Vagina (tissue), 2 donors: ENCODE measurements at places on chromosomes 12 and 14.

GRCh38 chr12:112833267-112833666, 41.7 kb downstream of the RPH3A start:
- no peak for DNase-seq

DNA sequence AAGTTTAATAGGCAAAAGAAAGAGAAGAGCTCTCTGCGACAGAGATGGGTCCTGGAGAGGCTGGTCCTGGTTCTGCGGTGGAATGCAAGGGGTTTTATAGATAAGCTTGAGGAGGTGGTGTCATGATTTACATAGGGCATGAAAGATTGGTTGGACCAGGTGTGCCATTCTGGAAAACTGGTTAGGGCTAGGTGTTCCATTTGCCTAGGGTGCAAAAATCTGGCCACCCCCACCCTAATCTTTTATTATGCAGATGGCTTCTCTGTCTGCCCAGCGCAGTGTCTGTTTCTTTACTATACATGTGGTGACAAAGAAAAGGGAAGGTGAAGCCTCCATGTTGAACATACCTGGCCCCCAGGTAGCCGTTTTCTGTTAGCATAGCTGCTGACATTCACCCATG, 65.4 kb downstream of the ERC1 start:
- DNase-seq = no peak

- no peak for DNase-seq
Measured at GRCh38 chr12:124680863-124681778, 113.7 kb upstream of the NCOR2 start.

DNA sequence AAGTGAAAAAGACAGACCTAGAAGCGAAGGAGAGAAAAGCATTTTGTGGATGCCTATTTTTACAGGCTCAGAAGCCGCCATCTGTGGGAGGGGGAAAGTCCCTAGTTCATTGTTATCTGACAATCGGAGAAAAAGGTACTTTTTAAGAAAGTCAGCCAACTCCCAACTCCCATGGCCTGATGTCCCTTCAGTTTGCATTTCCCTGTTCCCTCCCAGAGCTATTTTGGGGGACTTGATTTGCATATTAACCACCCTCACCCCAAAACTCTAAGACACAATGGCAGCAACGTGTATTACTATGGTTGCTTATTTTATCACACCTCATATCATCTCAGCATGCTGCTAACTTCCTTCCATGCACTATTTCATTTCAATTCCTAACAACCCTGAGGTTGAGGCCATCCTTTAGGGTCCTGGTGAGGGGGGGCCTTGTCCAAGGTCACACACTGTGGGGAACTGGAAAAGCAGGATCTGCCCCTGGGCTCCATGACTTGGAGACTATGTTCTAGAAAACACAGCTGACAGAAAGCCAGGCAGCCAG, 18.7 kb downstream of the HVCN1 start:
- DNase-seq = no peak

GRCh38 chr12:18549598-18549997, 188.2 kb downstream of the PLCZ1 start:
- no peak for DNase-seq

GRCh38 chr14:96156804-96157760, 47.6 kb upstream of the BDKRB2 start:
- peak; percentile 58 for DNase-seq

DNA sequence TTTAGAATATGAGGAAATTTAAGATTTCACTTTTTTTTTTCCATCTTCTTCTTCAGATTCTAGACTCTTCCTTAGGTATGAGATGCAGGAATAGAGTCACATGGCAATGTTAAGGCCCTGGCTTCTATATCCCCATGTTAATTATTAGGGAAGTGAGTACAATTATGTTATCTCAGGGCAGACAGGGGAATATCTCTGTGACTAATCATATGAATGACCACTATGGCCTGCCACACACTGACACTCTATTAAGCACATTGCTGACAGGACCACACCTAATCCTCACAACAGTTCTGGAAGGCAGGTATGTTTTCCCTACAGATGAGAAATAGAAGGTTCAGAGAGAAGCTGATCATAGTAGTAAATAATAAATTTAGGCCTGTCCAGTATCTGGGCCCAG, 69.4 kb upstream of the PTPRQ start:
- DNase-seq = no peak

- no peak for DNase-seq
Measured at GRCh38 chr12:103879048-103879692, 38.1 kb upstream of the NT5DC3 start.

DNA sequence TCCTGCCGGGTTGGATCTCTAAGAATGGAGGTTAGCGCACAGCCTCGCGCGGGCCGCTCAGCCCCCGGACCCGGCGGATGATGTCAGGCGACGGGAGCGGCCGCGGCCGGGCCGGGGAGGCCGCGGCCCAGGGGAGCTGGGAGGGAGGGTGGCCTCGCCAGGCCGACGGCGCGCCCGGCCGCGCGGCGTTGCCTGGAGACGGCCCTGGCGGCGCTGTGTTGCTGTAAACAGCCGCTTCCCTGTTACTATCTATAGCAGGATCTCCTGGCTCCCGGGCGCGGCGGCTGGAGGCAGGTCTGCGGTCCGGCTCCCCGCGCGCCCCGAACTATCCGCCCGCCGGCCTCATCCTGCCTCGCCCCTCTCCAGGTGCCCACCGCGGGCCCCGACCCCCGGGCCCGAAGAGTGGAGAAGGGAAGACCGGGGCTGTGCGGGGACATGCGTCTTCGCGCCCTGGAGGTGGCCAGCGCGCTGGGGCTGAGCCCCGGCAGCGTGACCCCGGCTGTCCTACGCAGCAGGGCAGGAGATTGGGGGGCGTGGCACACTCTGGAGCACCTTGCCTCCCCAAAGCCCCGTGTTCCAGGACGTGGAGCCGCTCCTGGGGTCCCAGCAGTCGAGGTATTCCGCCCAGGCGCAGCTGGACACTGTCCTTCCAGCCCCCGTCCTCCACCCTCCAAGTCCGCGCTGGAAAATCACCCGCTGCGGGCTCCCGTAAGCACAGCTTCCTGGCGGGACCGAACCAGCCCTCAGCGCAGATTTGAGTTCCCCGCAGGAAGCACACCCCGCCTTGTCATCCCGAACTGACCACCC, 1.4 kb upstream of the FOS start:
- DNase-seq = no peak

DNA sequence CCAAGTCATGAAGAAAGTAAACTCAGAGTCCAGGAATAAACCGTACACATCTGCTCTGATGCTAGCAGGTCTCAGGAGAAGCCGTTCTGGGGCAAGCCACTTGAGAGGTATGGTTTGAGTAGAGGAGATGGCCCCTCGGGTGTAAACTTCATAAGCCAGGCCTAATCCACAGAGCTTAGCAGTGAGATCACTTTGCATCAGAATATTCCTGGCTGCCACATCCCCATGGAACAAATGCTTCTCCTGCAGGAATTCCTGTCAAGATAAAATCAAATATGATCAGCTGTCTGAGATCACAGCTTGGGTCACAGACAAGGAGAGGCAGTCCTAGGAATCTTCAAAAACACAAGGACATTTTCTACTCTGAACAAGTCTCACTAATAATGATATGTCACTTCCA, 11.2 kb upstream of the MAGOHB start:
- no peak for DNase-seq

DNA sequence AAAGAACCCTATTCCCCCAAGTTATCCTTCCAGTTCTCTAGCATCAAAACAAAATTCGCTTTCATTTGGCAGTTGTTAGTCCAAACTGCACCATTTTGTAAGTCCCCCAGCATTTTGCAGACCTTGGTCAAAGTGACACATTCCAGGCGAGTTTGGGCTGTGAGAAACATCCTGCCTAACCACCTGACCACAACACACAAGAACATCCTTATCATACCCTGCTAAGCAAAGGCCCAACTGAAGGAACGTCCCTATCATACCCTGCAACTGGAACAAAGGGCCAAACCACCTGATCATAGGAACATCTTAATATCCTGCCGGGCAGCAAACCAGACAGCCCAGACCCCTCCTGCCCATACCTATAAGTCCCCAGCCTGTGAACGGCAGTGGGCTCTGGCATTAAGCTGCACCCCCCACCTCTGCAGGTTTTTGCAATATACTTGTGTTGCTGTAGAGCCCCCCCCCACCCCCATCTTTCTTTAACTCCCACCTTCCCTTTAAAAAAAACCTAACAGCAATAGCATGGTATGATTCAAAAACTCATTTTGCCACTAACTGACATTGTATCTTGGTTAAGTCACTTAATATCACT, 2.7 kb downstream of the PCNX4 start:
- no peak for DNase-seq

DNA sequence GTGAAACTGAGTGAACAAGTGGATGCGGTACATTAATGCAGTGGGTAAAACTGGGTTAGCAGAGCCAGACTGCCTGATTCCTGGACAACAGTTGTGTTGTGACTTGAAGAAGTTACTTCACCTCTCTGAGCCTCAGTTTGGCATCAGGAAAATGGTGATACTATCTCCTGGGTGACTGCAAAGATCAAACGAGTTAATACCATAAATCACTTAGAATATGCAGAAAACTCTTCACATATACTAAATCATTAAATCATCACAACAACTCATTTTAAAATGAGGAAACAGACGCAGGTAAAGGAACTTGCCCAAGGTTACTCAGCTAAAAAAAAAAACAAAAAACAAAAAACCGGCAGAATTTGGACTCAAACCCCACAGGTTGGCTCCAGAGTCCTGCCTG, 811 bp downstream of the MTERF2 start:
- DNase-seq = no peak

- no peak for DNase-seq
Measured at GRCh38 chr12:1766110-1766509, 54.3 kb upstream of the LRTM2 start.

GRCh38 chr14:99831903-99832685, 38.9 kb downstream of the EML1 start:
- DNase-seq = no peak

GRCh38 chr14:69045857-69046475, 66.9 kb upstream of the ACTN1 start:
- no peak for DNase-seq

GRCh38 chr12:132219323-132219722, 75.1 kb downstream of the NOC4L start:
- DNase-seq = no peak

DNA sequence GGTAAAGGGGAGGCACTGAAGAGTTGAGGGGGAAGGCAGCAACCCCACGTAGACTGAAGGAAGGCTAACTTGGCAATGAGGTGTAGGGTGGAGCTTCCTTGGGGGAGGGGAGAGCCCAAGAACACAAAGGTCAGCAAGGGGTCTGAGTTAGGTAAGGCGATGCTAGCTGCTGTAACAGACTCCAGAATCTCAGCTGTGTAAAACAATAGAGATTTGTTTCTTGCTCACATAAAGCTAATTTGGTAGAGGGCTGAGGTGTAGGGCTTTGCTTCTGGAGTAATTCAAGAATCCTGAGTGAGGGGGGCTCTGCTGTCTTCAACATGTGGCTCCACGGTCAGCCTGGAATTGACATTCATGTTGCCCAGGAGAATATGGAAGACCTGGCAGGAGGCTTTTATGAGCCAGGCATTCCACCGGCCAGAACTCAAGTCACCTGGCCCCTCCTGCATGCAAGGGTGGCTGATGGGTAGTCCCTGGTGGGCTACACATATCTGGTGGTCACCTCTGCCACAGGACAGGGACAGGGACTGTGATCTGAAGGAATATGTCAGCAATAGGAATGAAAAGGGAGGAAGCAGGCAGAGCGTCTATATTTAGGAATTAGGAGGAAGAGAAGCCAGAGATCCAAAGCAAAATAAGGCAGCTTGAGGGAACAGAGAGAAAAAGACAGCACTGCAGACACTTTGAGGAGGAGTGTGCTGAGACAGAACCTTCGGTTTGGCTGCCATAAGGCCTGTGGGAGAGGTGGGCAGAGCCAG, 153.7 kb downstream of the ZFP36L1 start:
- peak; percentile 84 for DNase-seq

GRCh38 chr14:22737052-22737451, 29.4 kb upstream of the OXA1L start:
- no peak for DNase-seq

DNA sequence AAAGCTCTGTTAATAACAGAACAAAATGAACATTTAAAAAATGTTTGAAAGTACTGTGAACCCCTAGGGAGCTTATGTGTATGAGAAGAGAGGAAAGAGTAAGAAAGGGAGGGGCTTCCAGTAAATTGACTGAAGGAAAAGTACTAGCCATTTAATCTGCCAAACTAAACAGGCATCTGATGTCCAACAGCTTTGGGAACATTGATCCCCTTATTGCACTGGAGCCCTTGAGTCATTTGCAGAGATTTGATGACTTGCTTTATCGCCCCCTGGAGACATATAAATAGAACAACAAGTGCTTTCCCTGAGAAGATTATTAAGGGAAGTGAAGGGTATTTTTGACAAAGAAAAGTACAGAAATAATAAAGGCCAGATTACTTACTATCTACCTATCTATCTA, 319.3 kb upstream of the NOVA1 start:
- no peak for DNase-seq

GRCh38 chr12:8088574-8088973, 6.5 kb downstream of the NECAP1 start:
- DNase-seq = no peak

GRCh38 chr12:32362892-32363291, 36.5 kb upstream of the FGD4 start:
- DNase-seq = no peak

- DNase-seq = no peak
Measured at GRCh38 chr14:81344481-81345160, 55.5 kb downstream of the STON2 start.

- DNase-seq = no peak
Measured at GRCh38 chr14:105006831-105007592, 13.9 kb downstream of the CDCA4 start.

DNA sequence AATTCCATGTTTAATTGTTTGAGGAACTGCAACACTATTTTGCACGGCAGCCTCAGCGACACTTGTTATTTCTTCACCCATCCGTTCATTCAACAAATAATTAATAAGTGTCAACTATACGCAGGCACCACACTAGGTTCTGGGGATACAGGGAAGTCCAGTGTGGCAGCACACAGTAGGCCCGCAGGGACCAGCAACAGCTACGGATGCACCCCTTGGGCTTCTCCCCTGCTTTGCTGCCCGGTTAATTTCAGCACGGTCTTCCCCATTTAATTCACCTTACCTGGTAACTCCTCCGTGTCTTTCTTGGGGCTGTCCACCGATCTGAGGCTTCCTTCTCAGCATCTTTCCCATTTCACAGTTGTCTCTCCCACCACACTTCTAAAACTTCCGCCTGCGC, 48.3 kb downstream of the ZFP36L1 start:
- no peak for DNase-seq

DNA sequence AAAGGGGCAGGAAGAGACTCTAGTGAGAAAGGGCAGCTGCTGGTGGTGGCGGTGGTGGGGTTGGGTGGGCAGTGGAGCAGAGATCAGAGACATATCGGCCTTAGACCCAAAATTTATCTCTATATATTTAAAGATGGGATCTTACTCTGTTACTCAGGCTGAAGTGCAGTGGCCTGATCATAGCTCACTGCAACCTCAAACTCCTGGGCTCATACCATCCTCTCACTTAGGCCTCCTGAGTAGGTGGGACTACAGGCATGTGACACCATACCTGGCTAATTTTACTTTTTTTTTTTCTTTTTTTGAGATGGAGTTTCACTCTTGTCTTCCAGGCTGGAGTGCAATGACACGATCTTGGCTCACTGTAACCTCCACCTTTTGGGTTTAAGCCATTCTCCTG, 18.6 kb upstream of the ITGA5 start:
- no peak for DNase-seq
